ENCODE measurements at places on chromosomes 1 and 21.

DNA sequence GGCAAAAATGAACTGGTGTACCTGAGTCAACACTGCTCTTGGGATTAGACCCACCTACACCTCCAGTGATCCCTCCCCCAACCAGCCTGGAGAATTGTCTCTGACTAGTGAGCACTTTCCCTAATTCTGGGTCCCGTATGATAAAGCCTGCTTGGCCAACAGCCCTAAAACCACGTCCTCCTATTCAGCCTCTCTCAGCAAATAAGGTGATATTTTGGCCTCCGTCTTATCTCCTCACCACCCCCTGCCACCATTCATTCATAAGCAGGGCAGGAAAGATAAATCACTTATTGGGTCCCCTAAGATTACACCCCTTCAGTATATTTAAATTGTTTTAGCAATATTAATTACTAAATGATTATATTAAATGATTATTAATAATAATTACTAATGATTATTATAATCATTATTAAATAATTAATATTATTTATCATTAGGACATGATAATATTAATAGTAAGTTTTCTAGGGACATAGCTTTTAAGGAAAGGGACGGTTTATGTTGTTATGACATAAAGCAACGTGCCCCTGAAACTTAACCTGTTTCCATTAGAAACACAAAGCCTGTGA is 108.0 kb downstream of the DUSP10 start:
- DNase-seq: no peak

- DNase-seq: no peak
Observed at GRCh38 chr1:36458910-36459309, 5.3 kb downstream of the MRPS15 start.

DNA sequence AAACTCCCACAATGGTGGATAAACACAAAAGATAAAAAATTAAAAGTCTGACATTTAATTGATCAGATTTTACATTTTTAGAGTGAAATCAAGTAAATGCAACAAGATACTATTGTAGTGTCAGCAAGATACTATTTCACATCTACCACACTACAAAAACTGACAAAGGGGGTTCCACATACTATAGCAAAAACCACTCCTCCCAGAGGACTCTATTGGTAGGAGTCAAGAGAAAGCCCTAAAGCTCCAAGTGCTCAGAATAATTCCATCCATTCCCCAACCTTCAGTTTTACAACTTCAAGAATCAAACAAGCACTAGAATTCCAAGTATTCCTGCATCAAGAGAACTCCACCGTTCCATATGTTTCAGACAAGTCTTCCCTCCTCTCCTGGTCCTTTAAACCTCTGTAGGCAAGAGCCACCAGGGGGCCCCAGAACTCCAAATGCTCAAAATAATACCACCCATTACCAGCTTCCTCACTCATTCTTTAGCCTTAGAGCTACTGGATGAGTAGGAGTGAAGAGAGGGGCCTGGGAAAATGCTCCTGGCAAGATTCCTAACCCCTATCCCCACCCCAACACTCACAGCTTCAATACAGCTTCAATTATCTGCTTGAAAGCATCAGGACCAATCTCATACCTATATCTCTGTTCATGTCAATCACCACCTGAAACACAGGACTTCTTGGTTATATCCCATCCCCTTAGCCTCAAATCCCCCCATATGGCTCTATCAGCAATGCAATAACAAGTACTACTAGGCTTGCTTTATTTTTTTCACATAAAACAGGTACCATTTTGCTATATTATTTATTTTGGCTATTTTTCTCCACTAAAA is 9.9 kb downstream of the TOR1AIP2 start:
- DNase-seq: peak; percentile 71

DNA sequence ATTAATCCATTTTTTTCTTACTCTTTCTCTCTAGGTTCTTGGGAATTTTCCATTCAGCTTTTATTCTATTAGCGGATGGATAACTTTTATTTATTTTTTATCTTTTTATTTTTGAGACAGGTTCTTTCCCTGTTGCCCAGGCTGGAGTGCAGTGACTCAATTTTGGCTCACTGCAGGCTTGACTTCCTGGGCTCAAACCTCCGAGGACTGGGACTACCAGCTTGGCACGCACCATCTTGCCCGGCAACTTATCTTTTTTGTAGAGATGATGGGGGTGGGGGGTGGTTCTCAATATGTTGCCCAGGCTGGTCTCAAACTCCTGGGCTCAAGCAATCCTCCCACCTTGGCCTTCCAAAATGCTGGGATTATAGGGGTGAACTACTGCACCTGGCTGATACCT is 36.1 kb upstream of the CHIT1 start:
- DNase-seq: peak; percentile 54

GRCh38 chr1:219138747-219139146 is 34.9 kb upstream of the LYPLAL1 start:
- no peak for DNase-seq

DNA sequence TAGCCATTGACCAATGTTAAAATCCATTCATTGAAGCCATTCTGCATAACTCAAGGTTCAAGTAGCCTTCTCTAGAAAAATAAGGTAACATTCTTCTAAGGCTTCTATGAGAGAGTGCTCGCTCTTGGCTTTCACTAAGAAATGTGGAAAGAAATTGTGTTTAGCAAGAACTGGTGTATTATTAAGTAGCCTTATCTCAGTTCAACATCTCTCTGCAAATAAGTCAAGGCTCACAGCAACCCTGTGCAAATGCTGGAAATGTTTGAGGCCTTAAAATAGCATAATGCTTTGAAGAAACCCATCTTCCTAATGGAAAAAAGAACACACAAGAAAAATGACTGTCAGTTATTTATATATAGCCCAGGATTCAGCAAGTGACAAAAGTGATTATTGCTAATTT is 254.1 kb upstream of the PROX1 start:
- DNase-seq: no peak

Data from Karpas-422 (cell line).